Transverse colon (tissue), 4 donors: ENCODE measurements at places on chromosomes 13 and 19.

DNA sequence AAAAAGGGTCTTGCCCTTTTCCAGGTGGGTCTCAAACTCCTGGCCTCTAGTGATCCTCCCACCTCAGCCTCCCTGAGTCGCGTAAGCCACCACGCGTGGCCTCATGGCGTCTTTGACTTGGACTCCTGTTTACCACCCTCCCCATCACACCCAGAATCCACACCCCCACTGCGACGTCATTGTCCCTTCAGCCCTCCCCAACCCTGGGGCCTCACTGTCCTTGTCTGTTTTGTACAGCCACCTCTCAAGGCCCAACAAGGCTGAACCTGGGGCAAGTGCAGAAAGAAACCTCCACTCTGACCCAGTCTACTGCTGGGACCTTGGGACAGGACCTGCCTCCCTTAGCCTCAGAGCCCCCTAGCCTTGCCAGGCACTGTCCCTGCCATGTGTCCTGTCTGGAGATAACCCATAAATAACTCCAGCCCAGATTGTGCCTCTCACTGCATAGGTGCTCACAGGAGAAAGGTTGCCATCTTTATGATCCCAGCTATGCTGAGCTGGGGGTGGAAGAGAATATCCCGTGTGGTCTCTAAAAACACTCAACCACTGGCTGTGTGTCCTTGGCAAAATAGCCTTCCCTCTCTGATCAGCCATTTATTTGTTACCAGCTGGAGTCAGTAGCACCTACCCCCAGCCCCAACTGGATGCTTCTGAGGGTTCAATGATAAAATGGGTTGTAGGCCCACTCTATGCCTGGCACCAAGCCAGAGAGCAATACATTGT is 1.8 kb upstream of the IFI30 start:
- no peak for DNase-seq

DNA sequence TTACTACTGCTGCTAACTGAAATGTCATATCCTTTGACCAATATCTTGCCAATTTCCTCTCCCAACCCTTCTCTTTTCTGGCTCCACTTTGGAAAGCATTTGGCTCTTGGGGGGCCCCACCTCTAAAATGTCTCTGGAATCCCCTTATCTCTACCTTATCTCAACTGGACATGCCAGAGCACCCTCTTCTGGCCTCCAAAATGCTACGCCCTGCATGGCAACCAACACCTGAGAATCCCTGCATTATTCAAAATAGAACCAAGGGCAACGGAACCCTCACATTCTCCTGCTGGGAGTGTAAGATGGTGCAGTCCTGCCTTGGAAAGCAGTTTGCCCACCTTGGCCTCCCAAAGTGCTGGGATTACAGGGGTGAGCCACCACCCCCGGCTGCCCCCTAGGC is 35.3 kb downstream of the CERS4 start:
- no peak for DNase-seq

DNA sequence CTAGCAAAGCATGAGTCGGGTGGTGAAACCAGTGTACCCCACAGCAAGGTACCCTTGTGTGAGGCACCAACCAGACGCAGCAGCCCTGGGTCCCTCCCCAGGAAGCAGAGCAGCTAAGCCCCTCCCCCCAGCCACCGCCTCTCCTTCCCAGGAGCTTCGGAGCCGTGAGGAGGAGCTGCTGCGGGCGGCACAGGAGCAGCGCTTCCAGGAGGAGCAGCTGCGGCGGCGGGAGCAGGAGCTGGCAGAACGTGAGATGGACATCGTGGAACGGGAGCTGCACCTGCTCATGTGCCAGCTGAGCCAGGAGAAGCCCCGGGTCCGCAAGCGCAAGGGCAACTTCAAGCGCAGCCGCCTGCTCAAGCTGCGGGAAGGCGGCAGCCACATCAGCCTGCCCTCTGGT is 12.4 kb downstream of the TTC9B start:
- no peak for DNase-seq

GRCh38 chr13:112651750-112652511 is 37.9 kb upstream of the ATP11A start:
- no peak for DNase-seq

DNA sequence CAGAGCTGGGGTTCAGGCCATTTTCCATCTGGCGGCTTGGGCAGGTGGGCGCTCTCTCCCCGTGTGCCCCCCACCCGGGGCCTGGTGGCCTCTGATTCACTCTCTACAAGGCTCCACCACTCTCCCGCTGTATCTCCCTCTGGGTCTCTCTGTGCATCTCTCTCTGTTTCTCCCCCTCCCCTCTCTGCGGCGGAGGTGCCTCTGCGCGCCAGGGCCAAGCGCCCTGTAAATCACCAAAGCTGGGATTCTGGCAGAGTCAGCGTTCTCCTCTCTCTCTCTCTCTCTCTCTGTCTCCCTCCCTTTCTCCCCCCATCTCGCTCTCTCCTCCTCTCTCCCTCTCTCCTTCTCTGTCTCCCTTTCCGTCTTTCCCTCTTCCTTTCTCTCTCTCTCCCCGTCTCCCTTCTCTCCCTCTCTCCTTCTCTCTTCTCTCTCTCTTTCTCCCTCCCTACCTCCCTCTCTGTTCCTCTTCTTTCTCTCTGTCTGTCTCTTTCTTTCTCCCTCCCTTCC is 3.9 kb downstream of the NFIC start:
- no peak for DNase-seq
